ENCODE measurements at places on chromosomes 16 and 17.

DNA sequence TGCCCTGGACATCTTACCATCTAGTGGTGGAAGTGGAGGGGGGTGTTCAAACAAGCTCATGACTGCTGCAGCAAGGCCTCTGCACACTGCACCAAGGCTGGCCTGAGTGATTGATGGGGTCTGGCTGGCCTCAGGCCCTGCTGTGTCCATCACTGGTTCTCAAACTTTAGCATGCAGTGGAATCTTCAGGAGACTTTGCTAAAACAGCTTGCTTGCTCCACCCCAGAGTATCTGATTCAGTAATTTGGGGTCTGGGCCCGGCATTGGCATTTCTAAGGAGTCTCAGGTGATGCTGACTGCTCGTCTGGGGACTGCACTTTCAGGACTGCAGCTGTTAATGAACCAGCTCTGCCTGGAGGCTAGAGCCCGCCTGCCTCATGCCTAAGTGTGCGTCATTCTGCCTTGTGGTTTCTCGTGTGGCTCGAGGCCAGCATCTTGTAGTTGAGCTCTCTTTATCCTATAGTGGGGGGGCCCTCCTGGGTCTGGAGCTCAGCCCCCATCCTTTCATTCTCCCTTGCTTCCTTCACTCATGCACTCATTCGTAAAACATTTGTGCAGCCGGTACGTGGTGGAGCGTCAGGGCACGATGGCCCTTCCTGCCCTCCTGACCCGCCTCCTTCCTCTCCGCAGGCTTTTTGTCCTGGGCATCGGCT lies 4.1 kb downstream of the MGAT5B start:
- peaks cover 5% of the 10 kb centered on the region for H3K4me1 ChIP-seq
- peaks cover 60% of the 10 kb centered on the region for H3K27me3 ChIP-seq

DNA sequence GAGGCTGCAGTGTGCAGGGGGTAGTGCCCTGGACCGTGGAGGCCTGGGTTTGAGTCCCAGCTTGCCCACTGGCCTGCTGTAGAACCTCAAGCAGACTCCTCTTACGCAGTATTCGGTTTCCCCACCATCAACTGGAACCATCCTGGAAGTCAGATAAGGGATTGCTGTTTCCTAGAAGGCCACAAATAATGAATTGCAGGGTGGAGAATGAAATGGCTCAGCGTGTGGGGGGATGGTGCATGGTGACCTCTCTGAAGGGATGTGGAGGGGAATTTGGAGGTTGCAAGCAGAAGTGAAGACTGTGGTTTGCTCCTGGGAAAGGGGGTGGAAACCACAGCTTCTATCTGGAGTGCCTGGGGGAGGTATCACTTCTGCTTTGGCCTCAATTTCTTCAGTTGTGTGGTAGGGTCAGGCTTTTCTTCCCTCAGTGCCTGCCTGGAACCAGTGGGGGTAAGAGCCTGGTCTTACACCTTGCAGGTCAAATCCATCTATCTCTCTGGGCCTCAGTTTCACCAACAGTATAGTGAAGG lies 1.7 kb downstream of the ADGRG5 start:
- peak overlapping the region; percentile 92 for H3K4me3 ChIP-seq
- peaks cover 71% of the 10 kb centered on the region for H3K4me1 ChIP-seq
- H3K27me3 ChIP-seq = no peaks in the 10 kb centered on the region
- H3K27ac ChIP-seq = peak overlapping the region; percentile 93
- H3K36me3 ChIP-seq = peaks cover 12% of the 10 kb centered on the region

GRCh38 chr17:71163121-71163812 lies 957.6 kb upstream of the SOX9 start:
- no peak for DNase-seq
- no peaks in the 10 kb centered on the region for H3K36me3 ChIP-seq
- no peaks in the 10 kb centered on the region for H3K27me3 ChIP-seq
- H3K4me3 ChIP-seq = no peak overlapping the region
- H3K27ac ChIP-seq = no peak overlapping the region
- H3K4me1 ChIP-seq = no peaks in the 10 kb centered on the region

DNA sequence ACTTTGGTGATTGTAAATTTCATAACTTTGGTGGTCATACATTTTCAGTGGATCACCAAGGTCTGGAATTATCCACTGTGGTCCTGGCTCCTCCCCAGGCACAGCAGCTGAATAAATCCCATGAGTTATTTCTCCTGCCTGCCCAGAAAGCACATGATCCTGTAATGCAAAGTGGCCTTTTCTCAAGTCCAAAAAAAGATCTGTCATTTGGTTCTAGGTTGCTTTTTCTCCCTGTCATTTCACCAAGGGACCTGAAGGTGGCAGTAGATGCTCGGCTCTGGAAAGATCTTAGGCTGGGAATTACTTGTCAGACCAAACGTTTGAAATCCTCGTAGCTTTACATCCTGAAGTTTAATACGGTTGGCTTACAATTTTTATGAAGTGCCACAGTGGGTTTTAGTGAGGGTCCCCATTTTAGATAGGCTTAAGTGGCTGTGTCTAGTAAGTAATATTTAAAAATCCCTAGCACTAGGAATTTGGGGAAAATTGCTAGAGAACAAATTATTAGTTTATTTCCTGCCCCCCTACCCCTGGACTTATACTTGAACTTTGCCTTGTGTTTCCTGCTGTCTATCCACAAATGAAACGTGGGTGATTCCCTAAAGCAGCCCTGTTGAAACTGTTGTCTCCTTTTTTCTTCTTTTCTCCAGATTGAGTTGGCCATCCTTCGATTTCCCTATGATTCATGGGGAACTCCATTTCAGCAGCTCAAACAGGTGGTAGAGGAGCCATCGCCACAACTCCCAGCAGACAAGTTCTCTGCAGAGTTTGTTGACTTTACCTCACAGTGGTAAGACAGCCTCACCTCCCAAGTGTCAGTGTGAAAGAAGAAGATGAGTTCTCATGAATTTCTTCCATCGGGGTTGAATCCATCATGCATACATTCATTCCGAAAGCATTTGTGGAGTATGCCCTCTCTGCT lies 111.7 kb downstream of the MAP2K6 start:
- no peak overlapping the region for H3K27ac ChIP-seq
- no peak for DNase-seq
- no peaks in the 10 kb centered on the region for H3K27me3 ChIP-seq
- H3K36me3 ChIP-seq = peaks cover 19% of the 10 kb centered on the region
- H3K4me1 ChIP-seq = peaks cover 5% of the 10 kb centered on the region

- peaks cover 9% of the 10 kb centered on the region for H3K36me3 ChIP-seq
- H3K27me3 ChIP-seq = no peaks in the 10 kb centered on the region
These were observed 4.9 kb upstream of the ZNF267 start for GRCh38 chr16:31868691-31869167.

DNA sequence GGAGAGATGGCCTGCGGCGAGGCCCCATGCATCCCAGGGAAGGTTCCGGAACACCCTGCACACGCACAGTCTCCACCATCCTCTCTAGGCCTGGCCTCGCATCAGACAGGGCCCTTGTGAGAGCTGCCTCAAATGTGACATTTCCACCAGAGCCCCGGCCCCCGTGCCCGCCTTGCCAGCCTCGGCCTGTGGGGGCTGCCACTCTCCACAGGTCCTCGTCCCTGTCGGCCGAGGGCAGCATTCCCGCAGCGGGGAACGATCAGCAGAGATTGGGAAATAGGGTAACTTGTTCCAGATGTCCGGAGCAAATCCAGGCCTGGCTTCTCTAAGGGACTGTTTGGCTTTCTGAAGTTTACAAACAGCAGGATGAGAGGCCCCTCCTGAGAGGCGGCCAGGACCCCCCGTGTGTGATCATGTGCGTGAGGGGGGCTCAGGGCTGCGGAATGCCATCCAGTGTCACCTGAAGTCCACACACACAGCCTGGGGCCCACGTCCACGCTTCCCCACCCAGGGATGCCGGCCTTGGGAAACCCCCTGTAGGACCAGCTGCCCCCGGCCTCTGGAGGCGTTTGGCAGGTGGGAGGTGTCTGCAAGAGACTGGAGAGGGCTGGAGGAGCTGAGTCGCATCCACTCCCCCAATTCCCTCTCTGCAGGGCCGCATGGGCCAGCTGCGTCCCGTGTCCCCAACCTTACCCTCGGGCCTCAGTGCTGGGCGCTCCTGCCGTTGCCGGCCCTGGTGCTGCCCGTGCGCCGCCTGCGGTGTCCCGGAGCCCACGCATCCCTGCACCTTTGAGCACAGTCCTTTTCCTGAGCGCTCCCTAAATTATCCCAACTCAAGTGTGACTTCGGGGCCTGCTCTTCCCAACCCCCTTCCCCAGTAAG lies 70.4 kb downstream of the ZDHHC7 start:
- H3K36me3 ChIP-seq = peaks cover 2% of the 10 kb centered on the region
- no peaks in the 10 kb centered on the region for H3K4me1 ChIP-seq
- DNase-seq = no peak
- no peak overlapping the region for H3K27ac ChIP-seq
- peaks cover 60% of the 10 kb centered on the region for H3K27me3 ChIP-seq

GRCh38 chr16:11201498-11202259 lies 54.3 kb downstream of the SOCS1 start:
- H3K4me1 ChIP-seq = peaks cover 11% of the 10 kb centered on the region
- H3K27ac ChIP-seq = no peak overlapping the region
- DNase-seq = no peak
- H3K4me3 ChIP-seq = no peak overlapping the region

GRCh38 chr17:2694381-2695242 lies 17.0 kb downstream of the CLUH start:
- no peaks in the 10 kb centered on the region for H3K27me3 ChIP-seq
- no peak for DNase-seq
- peak overlapping the region; percentile 75 for H3K4me3 ChIP-seq
- H3K27ac ChIP-seq = peak overlapping the region; percentile 41
- peaks cover 11% of the 10 kb centered on the region for H3K36me3 ChIP-seq

GRCh38 chr16:31537362-31538242 lies 9.9 kb downstream of the AHSP start:
- no peak for DNase-seq
- H3K27ac ChIP-seq = no peak overlapping the region
- peaks cover 66% of the 10 kb centered on the region for H3K27me3 ChIP-seq
- H3K36me3 ChIP-seq = no peaks in the 10 kb centered on the region
- H3K4me1 ChIP-seq = no peaks in the 10 kb centered on the region

- no peak overlapping the region for H3K4me3 ChIP-seq
- peaks cover 12% of the 10 kb centered on the region for H3K4me1 ChIP-seq
- peaks cover 1% of the 10 kb centered on the region for H3K36me3 ChIP-seq
- no peak for DNase-seq
- H3K27me3 ChIP-seq = no peaks in the 10 kb centered on the region
These were observed 62.6 kb downstream of the PRKCA start for GRCh38 chr17:66364990-66365490.

DNA sequence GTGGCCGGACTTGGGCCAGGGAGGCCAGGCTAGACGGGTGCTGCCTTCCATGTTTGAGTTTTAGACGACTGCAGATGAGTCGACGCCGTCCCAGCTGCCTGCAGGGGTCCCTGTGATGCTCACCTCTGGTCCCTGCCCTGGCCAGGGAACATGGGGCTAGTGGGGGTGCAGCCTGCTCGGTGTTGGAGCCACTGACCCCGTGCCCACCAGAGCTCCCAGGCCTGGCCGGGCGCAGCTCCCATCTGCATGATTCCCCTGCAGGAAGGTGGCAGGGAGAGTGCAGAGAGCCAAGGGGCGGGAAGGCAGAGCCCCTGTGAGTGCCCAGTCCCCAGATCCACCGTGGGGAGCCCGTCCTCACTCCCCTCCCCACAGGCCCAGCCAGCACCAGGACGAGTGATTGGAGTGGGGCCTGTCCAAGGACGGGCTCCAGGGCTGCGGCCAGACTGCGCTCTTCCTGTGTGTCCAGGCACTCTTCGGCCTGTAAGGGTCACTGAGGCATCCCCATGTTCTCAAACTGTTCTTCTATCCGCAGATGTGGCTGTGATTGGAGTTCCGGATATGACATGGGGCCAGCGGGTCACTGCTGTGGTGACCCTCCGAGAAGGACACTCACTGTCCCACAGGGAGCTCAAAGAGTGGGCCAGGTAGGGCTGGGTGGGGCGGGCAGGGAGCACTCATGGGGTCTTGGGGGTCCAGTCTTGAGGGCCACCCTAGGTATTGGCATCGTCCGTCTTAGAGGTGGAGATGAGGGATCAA lies 26.0 kb upstream of the CDH15 start:
- no peak overlapping the region for H3K27ac ChIP-seq
- DNase-seq = no peak
- no peaks in the 10 kb centered on the region for H3K4me1 ChIP-seq
- no peaks in the 10 kb centered on the region for H3K27me3 ChIP-seq
- H3K36me3 ChIP-seq = peaks cover 7% of the 10 kb centered on the region
- no peak overlapping the region for H3K4me3 ChIP-seq

- DNase-seq = no peak
- H3K27ac ChIP-seq = no peak overlapping the region
- H3K4me3 ChIP-seq = no peak overlapping the region
- no peaks in the 10 kb centered on the region for H3K4me1 ChIP-seq
- no peaks in the 10 kb centered on the region for H3K27me3 ChIP-seq
- H3K36me3 ChIP-seq = no peaks in the 10 kb centered on the region
These were observed 177.2 kb downstream of the IRX5 start for GRCh38 chr16:55107851-55108250.

GRCh38 chr16:69404275-69404805 lies 18.5 kb upstream of the TERF2 start:
- H3K27me3 ChIP-seq = no peaks in the 10 kb centered on the region
- no peak for DNase-seq
- no peaks in the 10 kb centered on the region for H3K4me1 ChIP-seq
- no peak overlapping the region for H3K27ac ChIP-seq

DNA sequence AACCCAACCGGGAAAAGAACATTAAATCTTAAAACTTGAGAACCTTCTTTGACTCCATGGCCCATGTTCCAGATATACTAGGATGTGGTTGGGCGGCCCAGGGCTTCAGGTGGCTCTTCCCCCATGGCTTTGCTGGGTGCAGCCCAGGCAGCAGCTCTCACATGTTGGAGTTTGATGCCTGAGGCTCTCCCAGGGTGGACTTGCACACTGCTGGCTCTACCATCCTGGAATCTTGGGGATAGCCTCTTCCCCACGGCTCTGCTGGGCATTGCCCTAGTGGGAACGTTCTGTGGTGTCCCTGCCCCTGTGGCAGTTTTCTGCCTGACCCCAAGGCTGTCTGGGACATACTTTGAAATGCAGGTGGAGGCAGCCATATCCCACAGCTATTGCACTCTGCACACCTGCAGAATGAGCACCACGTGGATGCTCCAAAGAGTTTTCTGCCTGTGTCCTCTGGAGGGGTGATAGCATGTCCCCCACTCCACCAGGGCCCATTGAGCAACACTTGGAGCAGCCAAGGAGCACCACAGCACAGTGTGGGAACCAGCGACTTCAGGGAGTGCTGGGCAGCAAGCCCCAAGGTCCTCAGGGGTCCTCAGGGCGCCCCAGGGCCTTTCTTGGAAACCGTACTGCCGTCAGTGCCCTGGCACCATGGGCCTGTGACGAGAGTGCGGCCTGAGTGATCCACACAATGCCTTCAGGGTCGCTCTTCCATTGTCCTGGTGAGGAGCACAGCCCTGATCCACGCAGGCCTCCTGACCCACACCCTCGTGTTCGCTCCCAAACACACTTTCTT lies 70.8 kb downstream of the GOSR1 start:
- no peaks in the 10 kb centered on the region for H3K27me3 ChIP-seq
